Activated T-helper 1 cell treated with anti-CD3 and anti-CD28 coated beads, Interleukin-12 subunit alpha, Interleukin-12 subunit beta, Interleukin-2, Interleukin-4 antibody, amounts not matched to agents 30 ng/mL and 10 ng/mL and 1 ng/mL, durations not matched to agents 14 hours and 24 hours and 36 hours (primary cell): ENCODE measurements at places on chromosomes 3 and 15. TPM values are rescaled to one million over a fixed set of nuclear protein-coding genes. Genes with fewer than 3 reads are reported as not detected.

DNA sequence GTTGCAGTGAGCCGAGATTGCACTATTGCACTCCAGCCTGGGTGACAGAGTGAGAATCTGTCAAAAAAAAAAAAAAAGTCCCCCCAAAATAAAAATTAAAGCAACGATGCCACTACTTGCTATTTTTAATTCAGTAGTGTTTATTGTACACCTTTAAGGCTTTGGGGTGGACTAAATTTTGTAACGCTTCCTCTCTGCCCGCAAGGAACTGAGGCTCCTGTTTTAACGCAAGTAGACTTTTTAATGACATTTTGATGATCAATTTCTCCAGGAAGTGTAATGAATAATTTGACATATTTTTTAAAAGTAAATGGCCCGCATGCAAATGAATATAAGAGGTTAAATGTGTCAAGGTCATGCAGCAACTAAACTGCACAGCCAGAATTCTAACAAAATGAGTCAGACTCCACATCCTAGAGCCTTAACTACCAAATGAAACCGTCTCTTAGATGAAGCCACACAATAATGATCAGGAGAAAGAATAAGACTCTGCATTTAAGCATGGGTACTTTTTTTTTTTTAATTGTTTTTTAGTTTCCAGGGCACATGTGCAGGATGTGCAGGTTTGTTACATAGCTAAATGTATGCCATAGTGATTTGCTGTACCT lies 96.8 kb upstream of the LMOD3 start:
- no peak for DNase-seq
- H3K4me3 ChIP-seq = no peak overlapping the region
- no peak overlapping the region for H3K27ac ChIP-seq
- peaks cover 16% of the 10 kb centered on the region for H3K4me1 ChIP-seq
- H3K36me3 ChIP-seq = peaks cover 27% of the 10 kb centered on the region

DNA sequence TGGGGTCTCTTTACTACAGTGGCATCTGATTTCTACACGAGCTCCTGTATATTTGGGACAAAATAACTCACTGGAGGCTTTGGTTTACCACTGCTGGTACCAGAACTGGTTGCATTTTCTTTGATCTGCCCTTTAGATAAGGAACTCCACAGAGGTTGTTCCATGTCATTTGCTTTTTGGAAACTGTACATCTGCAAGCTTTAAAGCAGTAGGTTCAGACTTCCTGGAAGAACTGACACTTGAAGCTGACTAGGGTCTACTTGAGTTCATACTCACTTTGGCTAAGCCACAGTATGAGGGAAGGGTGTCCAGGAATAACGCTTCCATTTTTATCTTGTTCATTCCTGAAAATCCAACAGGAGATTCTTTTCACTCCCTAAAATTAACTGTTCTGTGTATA lies 86.4 kb downstream of the WWTR1 start:
- peaks cover 6% of the 10 kb centered on the region for H3K27me3 ChIP-seq
- no peak overlapping the region for H3K4me3 ChIP-seq
- H3K4me1 ChIP-seq = peaks cover 32% of the 10 kb centered on the region
- no peak overlapping the region for H3K27ac ChIP-seq

BDH1 gene
- total RNA-seq = 120 and 126 TPM in 2 replicates

KBTBD12 gene
- total RNA-seq = not detected in 2 replicates

DNA sequence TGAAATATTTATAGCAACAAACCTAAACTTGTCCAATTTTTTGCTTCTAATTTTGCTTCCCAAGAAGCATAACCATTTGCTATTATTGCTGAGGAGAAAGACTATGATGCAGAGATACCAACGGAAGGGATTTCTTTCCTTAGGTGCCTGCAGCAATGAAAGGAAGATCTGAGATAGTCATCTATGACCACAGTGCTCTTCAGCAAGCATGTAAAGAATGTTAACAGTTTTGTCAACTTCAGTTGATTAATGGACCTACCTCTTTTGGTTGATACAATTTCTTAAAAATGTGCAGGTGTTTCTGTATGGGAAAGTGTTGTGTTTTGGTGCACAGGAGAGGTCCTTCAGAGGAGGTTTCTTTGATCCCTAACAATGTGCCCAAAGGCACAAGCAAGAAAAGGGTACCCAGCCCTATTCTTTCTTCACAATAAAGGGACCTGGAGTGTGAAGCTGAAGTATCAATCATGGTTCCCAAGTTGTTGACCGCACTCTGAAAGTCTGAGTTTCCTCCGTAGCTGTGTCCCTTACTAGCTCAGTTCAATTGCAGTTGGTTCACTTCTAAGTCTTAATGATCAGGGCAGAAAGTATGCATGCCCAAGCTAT lies 307.7 kb upstream of the KCNH8 start:
- H3K4me1 ChIP-seq = peaks cover 47% of the 10 kb centered on the region
- H3K36me3 ChIP-seq = no peaks in the 10 kb centered on the region
- no peak overlapping the region for H3K4me3 ChIP-seq

- no peaks in the 10 kb centered on the region for H3K36me3 ChIP-seq
- no peaks in the 10 kb centered on the region for H3K27me3 ChIP-seq
- H3K4me3 ChIP-seq = no peak overlapping the region
- no peak overlapping the region for H3K27ac ChIP-seq
Measured at GRCh38 chr3:116776880-116777785, 67.6 kb downstream of the TUSC7 start.

- H3K36me3 ChIP-seq = no peaks in the 10 kb centered on the region
- H3K4me3 ChIP-seq = no peak overlapping the region
- no peaks in the 10 kb centered on the region for H3K4me1 ChIP-seq
- H3K27ac ChIP-seq = no peak overlapping the region
- peaks cover 7% of the 10 kb centered on the region for H3K27me3 ChIP-seq
- no peak for DNase-seq
Measured at GRCh38 chr15:99989095-99989494, 255.9 kb upstream of the LYSMD4 start.

- H3K27ac ChIP-seq = no peak overlapping the region
- no peaks in the 10 kb centered on the region for H3K27me3 ChIP-seq
- H3K36me3 ChIP-seq = peaks cover 9% of the 10 kb centered on the region
- H3K4me3 ChIP-seq = no peak overlapping the region
- H3K4me1 ChIP-seq = peaks cover 14% of the 10 kb centered on the region
Measured at GRCh38 chr15:65254356-65254755, 32.3 kb downstream of the PARP16 start.

- DNase-seq = no peak
- no peaks in the 10 kb centered on the region for H3K27me3 ChIP-seq
- H3K4me1 ChIP-seq = peaks cover 11% of the 10 kb centered on the region
- H3K36me3 ChIP-seq = no peaks in the 10 kb centered on the region
Measured at GRCh38 chr3:128369121-128369703, 97.5 kb downstream of the DNAJB8 start.

DNA sequence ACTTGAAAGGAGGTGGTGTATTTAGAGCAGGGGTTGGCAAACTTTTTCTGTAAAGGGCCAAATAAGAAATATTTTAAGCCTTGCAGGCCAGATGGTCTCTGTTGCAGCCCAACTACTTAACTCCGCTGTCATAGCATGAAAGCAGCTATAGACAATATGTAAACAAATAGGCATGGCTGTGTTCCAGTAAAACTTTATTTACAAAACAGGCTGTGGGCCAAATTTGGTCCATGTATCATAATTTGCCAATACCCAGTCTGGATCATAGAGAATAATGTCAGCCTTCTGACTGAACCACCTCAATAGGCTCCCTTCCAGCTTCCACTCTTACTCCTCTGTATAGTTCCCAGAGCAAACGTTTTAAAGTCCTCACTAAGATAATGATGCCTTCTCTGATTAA lies 638.8 kb upstream of the CFAP20DC start:
- peaks cover 8% of the 10 kb centered on the region for H3K27me3 ChIP-seq
- no peak for DNase-seq
- H3K4me1 ChIP-seq = peaks cover 8% of the 10 kb centered on the region
- H3K27ac ChIP-seq = no peak overlapping the region
- no peaks in the 10 kb centered on the region for H3K36me3 ChIP-seq

GRCh38 chr3:72161881-72162595 lies 377.1 kb upstream of the PROK2 start:
- H3K36me3 ChIP-seq = no peaks in the 10 kb centered on the region
- no peak for DNase-seq
- H3K27me3 ChIP-seq = peaks cover 3% of the 10 kb centered on the region
- no peak overlapping the region for H3K27ac ChIP-seq
- H3K4me3 ChIP-seq = no peak overlapping the region
